Fibroblast of lung (primary cell): ENCODE measurements at places on chromosomes 4 and X. TPM values are rescaled to one million over a fixed set of nuclear protein-coding genes. Genes with fewer than 3 reads are reported as not detected.

The CT83 gene
- not detected in 2 replicates for polyA plus RNA-seq

The NXF2 gene
- not detected in 2 replicates for polyA plus RNA-seq

The TACR3 gene
- 0.01 and 0.08 TPM in 2 replicates for polyA plus RNA-seq

The NAA15 gene
- 28.9 and 30.1 TPM in 2 replicates for polyA plus RNA-seq

The RBMXL3 gene
- polyA plus RNA-seq = not detected in 2 replicates

The HTN3 gene
- polyA plus RNA-seq = not detected in 2 replicates

The ANOS1 gene
- polyA plus RNA-seq = 0.07 and 0.14 TPM in 2 replicates

DNA sequence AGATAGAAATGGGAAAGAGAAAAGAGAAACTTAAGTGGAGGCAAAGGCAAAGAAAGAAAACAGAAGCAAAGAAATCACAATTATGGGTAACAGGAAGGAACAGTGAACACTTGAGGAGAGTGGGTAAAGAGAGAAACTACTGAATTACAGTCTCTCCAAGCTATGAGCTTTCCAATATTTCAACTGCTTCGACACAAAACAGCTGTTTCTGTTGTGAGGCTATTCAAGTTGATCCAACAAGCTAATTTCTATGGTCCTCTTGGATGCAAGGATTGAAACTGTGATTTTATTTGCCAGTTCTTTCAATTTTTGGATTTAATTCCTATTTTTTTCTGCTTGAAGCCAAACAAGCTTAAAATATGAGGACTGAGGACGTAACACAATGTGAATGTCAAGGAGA is 80.5 kb upstream of the ADGRA3 start:
- peak; percentile 25 for DNase-seq

DNA sequence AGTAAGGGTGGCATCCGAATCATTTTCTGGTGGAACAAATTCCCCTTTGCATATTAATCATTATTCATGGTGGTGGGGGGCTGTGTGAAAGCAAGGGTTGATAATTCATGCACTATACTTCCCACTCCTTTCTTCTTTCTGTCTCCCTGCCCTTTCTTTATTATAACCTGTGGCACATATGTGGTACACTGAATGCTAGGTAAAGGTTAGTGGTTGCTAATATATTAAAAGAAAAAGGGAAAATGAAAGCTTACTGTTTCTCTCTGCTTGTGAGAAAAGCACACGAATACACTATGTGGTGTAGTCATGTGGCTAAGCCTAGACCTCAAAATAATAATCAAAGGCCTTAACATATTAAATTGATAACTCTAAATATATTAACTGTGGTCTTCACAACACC is 178.4 kb upstream of the RPS6KA3 start:
- no peak for DNase-seq

DNA sequence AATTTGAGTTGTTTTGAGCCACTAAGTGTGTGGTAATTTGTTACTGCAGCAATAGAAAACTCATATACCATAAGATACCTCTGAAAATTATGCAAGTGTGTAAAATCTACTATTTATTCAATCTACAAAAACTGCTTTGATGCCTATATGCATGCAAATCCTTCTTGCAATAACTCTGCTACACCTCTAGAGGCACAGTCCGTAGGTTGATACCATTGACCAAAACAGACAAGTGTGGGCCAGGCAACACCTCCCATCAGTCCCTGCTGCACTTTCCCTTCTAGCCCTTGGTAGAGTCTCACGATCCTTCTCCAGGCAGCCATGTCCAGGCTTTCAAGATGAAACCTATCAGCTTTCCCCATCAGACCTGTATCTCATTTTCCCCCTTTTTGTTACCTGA is 48.8 kb upstream of the FAM9A start:
- no peak for DNase-seq

GRCh38 chrX:48667509-48667908 is 16.1 kb upstream of the WAS start:
- DNase-seq = no peak

GRCh38 chr4:137378821-137379220 is 153.5 kb downstream of the PCDH18 start:
- no peak for DNase-seq

DNA sequence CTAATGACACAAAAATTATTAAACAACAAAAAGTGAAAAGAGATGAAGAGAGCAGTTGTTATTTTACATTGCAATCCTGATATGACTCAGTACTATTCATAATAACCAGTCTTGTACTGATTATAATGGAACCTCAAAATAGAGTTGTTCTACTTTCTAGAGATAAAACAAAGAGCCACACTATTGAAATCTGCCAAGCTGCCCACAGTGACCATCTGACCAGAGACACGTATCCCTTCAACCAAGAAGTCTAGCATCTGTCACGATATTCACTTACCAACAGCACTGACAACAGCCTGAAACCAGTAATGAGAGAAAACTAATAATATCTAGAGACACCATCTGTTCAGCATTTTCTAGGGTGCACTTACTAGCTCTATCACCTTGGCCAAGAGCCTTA is 466.7 kb downstream of the NKX6-1 start:
- no peak for DNase-seq

GRCh38 chrX:94850811-94851210 is 1176.8 kb downstream of the FAM133A start:
- no peak for DNase-seq

DNA sequence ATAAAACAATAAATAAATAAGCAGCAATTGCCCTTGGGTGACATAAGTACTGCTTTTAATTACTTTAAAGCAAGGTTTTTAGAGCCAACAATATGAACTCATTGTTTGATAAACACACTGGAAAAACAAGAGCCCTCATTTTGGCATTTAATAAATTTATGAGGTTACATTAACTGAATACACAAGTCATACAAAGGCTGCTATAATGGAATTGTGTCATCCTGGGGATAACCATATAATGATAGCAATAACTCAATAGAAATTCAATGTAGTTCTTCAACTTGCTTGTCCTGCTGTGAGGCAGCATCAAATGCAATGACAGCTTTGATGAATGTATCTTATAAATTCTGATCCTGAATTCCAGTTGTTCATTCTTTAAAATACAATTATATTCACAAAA is 1512.5 kb downstream of the STIM2 start:
- DNase-seq = no peak

DNA sequence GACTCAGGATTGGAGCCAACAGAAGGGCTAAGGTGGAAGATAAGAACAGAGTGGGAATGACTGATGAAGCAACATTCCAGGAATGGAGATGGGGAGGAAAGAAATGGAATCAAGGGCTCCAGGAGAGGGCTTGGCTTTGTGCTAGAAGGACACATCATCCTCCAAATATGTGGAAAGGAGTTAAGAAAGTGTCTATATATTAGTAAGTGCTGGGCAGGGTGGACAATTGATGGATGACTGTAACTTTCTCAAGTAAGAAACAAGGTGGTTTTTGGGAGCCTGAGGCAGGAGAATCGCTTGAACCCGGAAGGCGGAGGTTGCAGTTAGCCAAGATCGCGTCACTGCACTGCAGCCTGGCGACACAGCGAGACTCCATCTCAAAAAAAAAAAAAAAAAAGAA is 71.6 kb upstream of the NFKB1 start:
- DNase-seq = peak; percentile 99

GRCh38 chr4:76581077-76581962 is 146.3 kb downstream of the SHROOM3 start:
- no peak for DNase-seq

- no peak for DNase-seq
Observed at GRCh38 chr4:55827582-55827981, 8.0 kb downstream of the EXOC1L start.
